ENCODE measurements at places on chromosomes 1 and 21.

DNA sequence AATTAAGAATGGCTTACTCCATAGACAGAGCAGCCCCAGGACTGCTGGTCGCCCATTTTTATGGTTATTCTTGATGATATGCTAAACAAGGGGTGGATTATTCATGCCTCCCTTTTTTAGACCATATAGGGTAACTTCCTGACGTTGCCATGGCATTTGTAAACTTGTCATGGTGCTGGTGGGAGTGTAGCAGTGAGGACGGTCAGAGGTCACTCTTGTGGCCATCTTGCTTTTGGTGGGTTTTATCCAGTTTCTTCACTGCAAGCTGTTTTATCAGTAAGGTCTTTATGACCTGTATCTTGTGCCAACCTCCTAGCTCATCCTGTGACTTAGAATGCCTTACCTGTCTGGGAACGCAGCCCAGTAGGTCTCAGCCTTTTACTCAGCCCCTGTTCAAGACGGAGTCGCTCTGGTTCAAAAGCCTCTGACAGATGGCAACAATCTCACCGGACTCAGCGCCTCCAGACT lies 5.2 kb upstream of the AGPAT3 start:
- no peak for DNase-seq

- DNase-seq, result no peak
These were observed 520 bp downstream of the TMEM201 start for GRCh38 chr1:9589144-9589718.

- DNase-seq, result no peak
These were observed 60.5 kb downstream of the GLIS1 start for GRCh38 chr1:53678507-53678906.

- no peak for DNase-seq
These were observed 41.5 kb downstream of the CEP350 start for GRCh38 chr1:179996099-179996498.

DNA sequence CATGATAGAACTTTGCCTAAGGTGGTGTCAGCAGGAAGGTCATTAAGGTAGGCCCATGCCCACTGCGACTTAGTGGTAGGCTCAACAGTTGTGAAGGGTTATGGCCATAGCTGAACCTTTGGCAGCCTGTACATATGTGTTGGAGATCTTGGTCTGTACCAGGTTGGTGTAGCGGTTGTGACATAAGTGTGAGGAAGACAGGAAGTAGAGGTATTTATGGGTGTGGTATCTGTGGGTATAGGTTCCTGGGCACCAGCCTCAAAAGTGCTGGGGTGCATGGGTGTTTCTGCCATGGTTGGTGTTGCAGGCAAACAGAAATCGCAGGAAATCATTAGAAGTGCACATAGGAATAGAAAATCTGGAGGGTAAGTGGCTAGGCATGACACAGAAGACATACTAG lies 18.6 kb upstream of the LRIF1 start:
- no peak for DNase-seq

DNA sequence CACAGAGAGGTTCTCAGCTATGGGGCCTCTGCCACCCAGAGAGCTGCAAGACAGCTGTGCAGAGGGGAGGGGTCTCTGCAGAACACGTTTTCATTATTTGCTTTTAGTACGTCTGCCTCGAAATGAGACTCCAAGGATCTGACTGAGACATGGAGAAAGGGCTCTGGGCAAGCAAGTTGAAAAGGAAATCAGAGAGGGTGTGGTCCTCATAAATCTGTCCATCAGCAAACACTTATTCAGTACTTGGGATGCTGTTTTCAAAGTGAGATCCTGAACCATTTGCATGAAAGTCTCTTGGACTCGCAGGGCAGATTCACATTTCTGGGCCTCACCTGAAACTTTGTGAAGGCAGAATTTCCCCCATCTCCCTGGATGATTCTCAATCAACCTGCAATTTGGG lies 197.4 kb upstream of the GALNT2 start:
- no peak for DNase-seq

DNA sequence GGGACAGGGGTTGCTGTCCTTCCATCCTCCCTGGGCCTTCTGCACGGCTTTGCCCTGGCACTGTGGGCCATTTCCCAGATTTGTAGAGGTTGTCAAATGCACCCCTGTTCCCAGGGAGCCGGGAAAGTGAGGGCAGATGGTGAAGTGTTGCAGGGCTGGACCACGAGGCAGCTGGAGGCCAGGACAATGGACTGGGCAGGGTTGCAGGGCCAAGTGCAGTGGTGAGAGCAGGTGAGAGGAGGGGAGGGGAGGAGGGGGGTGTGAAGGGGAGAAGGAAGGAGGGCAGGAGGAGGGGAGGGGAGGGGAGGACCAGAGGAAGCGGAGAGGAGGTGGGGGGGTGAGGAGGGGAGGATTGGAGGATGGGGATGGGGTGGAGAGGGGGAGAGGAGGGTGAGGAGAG lies 443.9 kb downstream of the CAMTA1 start:
- DNase-seq, result no peak

DNA sequence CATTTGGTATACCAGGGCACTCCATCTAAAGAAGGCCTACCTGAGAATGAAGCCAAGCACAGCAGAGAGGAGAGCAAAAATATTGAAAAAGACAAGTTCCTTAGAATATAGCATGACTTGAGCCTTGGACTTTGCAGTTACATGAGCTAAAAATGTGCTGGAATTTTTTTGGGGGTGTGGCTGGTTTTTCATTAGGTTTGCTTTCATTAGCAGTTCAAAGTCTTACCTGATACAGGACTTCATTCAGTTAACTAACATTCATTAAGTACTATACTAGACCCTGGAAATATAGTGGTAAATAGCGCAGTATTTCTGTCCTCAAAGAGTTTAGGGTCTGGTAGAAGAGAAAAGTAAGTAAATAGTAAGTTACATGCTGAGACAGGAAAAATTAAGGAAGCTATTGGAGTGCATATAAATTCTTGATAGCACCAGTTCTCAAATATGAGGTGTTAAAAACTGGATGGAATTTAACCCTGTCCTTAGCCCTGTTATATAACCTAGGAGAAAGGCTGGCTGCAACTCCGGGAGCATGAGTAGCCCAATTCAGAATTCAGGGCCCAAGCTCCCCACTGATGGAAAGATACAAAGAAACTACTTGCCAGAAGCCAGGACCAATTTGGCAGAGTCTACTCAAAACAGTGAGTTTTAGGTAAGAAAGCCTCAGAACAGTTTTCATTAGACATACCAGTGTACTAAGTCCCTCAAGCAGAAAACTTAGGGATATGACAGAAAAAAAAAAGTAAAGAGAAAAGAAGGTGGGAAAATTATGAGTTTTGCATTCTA lies 3.1 kb upstream of the DOCK7 start:
- DNase-seq, result peak; percentile 2

GRCh38 chr1:201022493-201022819 lies 1.1 kb downstream of the KIF21B start:
- DNase-seq, result no peak

GRCh38 chr1:6899621-6900020 lies 114.4 kb downstream of the CAMTA1 start:
- no peak for DNase-seq

- DNase-seq, result no peak
These were observed 9.9 kb upstream of the COA7 start for GRCh38 chr1:52707927-52708655.

DNA sequence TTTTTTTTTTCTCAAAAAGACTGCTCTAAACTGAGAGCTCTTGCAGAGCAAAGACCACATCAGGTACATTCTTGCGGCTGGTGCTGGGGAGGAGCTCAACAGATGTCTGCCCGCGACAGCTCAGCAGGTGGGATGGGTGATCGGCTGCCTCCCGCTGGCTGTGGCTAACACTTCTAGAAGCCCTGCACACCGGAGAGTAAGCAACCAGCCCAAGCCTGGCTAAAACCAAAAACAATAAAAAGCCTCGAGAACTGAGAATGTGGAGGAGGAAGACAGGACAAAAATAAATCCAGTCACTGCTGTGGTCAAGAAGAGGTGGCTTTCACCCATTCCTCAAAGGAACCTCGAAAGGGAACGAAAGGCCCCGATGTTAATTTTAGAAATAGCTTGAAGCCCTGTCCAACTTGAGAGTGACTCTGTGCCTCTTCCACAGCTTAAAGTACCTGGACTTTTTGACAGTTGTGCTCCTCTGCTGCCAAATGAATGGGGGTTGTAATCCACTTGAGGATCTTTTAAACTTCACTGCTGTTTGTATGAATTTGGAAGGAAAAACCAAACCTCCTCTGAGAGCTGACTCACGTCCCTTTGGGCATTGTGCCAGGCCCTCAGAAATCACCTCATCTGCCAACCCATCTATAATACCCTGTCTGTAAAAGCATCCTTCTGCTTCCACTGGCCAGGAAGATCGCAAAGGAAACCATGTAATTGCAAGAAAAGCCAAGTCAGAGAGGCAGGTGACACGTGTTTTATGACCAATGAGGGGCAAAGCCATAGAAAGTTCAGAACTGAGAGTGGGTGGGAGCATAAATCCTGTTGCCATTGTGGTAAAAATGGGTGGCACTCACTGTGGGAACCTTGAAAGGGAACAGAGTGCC lies 78.6 kb downstream of the KCNN3 start:
- DNase-seq, result no peak

DNA sequence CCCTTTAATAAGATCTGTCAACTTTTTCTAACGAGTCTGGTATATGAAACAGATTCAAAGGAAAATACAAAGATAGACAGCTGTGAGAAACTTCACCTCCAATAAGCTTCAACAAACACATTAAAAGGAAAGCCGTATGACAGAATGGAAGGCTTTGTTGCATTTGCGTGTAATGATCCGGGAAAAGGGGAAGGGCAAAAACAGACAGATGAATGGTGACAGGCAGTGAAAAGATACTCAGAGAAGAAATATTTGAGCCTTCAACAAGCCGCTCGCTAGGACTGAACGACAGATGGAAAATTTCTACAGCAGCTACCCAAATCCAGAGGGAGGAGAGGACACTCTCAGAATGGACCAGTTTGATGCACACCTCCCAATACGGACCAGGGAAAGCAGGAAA lies 14.9 kb downstream of the COPA start:
- no peak for DNase-seq

- no peak for DNase-seq
These were observed 2.8 kb upstream of the ZSCAN20 start for GRCh38 chr1:33469691-33470090.

DNA sequence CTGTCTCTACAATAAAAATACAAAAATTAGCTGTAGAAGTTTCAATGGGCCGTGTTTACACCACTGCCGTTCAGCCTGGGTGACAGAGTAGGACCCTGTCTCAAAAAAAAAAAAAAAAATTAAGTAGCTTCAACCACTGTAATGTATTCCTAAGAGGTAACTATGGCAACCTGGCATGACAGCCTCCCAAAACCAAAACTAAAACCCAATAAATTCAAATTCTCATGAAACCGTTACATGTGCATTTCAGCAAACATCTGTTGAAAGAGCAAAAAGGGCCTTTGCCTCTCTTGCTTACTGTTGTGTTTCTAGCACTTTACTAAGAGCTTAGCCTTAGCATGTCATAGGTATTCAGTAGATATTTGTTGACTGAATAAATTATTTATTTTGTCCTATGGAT lies 33.5 kb downstream of the ODR4 start:
- no peak for DNase-seq

DNA sequence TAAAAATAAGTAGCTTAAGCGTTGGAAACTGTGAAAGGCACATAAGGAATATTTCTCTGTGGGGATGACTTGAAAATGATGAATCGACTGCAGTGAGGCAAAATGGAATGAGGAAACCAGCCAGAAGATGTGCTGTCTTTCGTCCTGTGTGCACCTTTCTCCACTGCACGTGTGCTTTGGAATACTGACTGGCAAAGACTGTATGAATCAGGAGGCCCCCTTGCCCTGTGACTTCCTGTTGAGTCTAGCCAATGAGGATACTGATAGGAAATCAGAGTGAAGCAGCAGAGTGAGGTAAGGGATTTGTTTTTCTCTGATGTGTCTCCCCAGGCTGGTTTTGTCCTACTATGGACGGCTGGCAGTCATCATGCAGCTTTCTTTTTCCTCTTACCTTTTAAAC lies 118.2 kb upstream of the ADGRL4 start:
- DNase-seq, result no peak

DNA sequence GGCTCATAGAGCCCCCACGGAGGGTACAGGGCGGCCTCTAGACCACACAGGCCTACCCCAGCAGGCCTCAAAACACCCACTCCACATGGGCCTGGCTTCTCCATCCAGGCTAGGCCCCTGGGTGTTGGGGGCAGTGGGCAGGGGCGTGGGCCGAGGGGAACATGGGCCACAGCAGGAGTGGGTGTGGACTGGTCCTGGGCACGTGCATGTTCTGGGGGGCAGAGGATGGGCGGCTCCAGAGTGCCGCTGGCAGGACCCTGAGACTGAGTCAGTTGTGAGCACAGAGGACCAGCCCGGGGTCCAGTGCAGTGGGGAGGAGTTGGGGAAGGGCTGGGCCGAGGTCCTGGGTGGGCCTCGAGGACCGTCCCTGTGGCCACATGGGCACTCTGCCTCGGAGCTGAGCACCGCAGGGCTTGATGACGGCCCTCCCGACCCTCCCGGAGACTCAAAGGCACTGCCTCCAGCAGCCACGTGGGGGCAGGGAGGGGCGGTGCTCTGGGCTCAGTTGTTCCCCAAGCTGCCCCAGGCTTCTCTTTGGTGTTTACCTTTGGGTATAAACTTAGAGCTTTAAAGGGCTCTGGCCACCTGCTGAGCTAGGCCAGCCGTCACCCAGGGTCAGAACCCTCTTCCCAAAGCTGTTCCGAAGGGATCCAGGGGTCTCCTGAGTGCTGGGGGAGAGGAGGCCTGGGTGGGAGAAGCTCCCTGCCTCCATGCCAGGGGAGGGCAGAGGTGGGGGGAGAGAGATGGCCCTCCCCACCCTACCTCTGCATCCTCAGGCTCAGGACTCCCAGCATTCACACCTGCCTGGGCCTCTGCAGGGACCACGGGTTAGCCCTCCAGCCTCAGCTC lies 79.9 kb downstream of the MORN1 start:
- peak; percentile 21 for DNase-seq

GRCh38 chr1:182677397-182678098 lies 6.8 kb downstream of the RGS8 start:
- DNase-seq, result no peak

DNA sequence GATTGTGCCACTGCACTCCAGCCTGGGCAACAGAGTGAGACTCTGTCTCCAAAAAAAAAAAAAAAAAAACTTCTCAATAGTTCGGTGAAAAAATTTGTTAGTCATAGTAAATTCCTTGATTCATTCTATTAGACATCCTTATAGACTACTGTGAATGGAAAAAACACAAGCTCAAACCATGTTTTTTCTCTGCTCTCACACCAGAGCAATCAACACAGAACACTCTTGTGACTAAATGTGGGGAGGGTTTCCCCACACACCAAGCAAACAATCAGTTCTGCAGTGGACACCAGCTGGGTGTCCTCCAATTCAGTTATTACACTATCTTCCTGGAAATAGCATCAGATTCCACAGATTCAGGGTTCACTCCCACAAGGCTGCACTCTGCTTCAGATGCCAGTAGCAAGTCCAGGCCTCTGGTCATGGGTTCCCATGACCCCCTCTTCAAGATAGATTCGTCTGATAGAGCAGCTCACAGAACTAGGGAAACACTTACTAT lies 69.1 kb upstream of the TEKT2 start:
- DNase-seq, result no peak

GRCh38 chr1:154857022-154857421 lies 13.1 kb downstream of the KCNN3 start:
- DNase-seq, result no peak

- DNase-seq, result no peak
These were observed 46.9 kb downstream of the SLC45A1 start for GRCh38 chr1:8364528-8365442.

GRCh38 chr1:8512504-8512903 lies 194.6 kb downstream of the SLC45A1 start:
- no peak for DNase-seq

Data from C1 segment of cervical spinal cord (tissue), 14 donors.